ENCODE measurements at places on chromosomes 2 and 18. TPM values are rescaled to one million over a fixed set of nuclear protein-coding genes. Genes with fewer than 3 reads are reported as not detected.
A peak's percentile ranks its signal among the peaks of the same experiment; 100 is the strongest.

DNA sequence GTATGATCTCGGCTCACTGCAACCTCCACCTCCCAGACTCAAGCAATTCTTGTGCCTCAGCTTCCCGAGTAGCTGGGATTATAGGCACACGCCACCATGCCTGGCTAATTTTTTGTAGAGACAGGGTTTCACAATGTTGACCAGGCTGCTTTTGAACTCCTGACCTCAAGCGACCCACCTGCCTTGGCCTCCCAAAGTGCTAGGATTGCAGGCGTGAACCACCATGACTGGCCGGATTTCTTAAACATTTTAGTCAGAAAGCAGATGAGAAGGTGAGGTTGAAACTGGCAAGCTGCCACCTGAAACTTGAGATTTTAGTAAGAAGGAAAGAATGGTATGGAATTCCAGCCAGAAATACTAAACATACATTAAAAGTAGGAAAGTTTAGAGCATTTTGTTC lies 31.9 kb downstream of the KLHL23 start:
- no peak for DNase-seq

GRCh38 chr2:176521878-176522670 lies 252.8 kb downstream of the MTX2 start:
- DNase-seq, result no peak

DNA sequence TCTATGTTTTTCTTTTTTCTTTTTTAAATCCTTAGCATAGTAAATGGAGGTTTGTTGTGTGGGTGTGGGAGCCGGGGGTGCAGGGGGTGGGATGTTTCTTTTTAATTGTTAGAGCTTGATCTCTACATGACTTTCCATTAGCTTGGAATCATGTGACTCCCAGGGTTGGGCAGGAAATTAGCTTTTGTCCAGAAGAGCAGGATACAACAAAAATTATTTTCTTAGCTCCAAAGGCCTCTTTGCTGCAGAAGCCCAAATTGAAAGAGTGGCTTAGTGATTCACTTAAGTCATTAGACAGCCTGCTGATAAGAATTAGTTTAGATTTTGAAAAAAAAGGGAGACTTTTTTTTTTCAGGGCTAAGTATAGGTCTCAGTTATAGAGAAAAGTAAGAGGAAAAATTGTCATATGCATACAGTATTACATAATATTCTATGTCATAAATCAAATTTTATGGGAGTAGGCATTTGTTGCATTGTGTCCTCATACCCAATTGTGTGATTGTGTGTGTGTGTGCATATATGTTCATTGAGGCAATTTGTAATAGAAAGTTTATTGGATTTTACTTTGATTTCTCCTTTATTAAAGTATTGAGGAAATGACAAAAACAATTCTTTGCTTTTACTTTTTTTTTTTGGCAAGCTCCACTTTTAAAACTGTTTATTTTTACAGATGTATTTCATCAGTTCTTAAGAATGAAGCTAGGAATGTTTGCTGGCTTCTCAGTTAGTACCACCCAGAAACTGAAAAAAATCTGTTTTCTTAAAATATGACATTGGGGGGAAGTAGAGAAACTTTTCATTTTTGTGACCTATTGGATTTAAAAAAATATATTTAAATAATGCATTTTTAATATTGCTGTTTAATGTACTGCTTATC lies 47.4 kb downstream of the TSPYL6 start:
- DNase-seq, result no peak

- peak; percentile 41 for DNase-seq
These were observed 1.5 kb downstream of the KLF7 start for GRCh38 chr2:207164006-207164831.

DNA sequence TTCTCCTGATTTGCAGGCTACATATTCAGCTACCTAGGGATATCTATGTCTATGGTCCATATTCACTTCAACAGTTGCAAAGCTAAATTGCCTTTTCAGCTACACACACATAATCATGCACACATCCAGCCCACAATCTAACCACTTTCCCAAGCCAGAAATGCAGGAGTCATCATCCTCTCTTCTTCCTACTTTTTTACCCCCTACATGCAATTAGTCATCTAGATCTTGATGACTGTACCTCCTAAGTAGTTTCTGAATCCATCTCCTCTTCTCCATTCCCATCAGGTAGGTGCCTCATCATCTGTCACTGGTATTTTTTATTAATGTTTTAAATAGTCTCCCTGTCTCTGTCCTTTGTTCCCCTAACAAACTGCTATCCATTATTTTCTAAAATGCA lies 23.7 kb upstream of the SPRED2 start:
- DNase-seq, result no peak

GRCh38 chr2:134515137-134515536 lies 203.7 kb downstream of the TMEM163 start:
- no peak for DNase-seq

DNA sequence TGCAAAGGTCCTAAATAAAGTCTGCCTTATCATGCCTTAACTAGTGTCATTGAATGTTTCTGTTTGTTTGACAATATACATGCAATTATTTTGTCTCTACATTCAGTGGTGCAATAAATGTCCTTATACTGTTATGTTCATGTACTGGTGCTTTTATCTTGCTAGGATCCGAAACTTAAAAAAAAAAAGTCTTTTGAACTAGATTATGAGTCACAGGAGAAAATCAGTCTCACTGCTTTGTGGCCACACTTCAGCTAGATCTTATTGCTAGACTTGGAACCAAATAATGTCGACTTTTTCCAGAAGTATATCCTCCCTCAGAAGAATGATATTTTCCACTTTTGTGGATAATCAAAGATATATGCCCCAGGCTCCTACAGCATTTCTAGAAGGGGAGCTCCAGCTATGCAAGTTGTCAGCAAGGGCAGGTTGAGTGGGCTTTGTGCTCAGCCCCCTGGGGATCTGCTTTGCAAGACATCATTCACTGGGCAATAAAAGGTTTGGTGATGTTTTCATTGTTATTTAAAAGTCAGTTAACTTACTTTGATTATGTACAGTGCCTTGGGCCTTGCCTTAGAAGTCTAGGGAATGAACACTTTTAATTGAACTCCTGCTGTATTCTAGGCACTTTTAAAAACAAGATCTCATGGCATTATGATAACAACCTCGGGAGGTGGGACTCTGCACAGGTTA lies 157.1 kb upstream of the LRRTM1 start:
- no peak for DNase-seq

GRCh38 chr2:40126006-40126405 lies 325.9 kb downstream of the SLC8A1 start:
- DNase-seq, result no peak

DNA sequence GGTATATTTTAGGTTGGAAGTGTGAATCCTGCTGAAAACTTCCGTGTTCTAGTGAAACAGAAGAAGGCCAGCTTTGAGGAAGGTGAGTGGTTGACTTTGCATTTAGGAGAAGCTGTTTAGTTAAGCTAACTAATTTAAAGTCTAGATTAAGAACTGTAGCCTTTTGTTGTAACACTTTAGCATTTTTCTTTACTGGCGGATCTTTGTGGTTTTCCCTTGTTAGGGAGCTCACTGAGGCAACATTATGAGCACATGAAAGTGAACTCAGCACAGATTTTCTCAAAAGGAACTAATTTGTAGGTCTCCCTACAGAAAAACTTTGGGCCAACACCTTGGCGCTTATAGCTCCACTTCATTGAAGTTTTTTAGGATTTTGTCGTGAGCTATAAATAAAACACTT lies 52.8 kb downstream of the XRCC5 start:
- no peak for DNase-seq

- no peak for DNase-seq
These were observed 32.7 kb downstream of the TMEM131 start for GRCh38 chr2:97963079-97963406.

- DNase-seq, result no peak
These were observed 428.8 kb downstream of the THSD7B start for GRCh38 chr2:137194111-137194510.

DNA sequence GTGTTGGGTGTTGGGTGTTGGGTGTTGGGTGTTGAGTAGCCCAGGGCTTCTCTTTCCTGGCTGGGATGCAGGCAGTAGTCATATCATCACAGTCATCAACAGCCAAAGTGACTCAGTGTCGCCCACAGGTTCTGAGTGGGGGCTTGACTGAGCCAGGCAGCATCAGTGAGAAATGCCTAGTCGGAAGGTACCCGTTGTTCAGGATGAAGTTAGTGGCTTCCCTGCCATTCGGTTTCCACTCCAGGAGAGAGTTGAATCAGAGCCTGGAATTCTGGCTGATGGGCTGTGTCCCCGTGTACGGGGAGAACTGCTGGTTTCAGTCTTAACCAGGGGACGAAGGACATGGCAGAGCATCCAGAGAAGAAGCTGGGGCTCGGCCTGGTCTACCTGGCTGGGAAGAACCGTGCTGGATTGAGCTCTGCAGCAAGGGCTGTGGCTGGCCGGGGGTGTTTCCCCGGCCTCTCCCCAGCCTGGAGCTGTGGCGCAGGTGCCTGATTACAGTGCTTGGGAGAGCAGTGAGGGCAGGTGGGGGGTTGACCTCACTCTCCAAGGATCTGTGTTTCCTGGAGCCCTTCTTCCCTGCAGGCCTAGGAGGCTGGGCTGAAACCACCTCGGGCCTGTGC lies 49.4 kb downstream of the AGAP1 start:
- DNase-seq, result peak; percentile 64

DNA sequence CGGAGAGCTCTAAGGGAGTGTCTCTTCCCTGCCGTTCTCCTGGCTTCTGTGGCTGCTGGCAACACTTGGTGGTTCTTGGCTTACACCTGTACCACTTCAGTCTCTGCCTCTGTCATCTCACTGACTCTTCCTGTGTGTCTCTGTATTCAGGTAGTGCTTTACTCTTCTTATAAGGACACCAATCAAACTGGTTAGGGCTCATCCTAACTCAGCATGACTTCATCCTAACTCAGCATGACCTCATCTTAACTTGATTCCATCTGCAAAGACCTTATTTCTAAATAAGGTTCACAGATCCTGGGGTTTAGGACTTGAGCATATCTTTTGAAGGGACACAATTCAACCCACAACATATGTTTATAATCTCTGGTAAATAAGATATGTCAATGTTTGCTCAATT lies 51.6 kb upstream of the DSEL start:
- DNase-seq, result no peak

DNA sequence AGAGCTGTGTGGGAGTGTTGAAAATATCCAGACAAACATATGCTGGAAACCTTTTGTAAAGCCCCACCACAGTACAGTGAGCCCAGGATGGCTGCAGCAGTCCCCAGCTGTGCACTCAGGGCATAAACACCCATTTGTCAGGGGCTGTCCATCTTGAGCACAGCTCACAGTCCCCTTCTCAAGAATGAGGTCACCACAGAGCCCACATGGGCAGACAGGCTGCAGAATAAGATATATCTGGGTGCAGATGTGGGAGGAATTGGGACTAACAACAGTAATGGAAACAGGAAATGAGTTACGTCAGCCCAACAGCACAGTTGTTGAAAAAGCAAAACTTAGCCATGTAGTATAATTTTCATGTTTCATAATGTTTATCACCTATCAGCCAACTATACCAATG lies 219.6 kb downstream of the ETAA1 start:
- no peak for DNase-seq

DNA sequence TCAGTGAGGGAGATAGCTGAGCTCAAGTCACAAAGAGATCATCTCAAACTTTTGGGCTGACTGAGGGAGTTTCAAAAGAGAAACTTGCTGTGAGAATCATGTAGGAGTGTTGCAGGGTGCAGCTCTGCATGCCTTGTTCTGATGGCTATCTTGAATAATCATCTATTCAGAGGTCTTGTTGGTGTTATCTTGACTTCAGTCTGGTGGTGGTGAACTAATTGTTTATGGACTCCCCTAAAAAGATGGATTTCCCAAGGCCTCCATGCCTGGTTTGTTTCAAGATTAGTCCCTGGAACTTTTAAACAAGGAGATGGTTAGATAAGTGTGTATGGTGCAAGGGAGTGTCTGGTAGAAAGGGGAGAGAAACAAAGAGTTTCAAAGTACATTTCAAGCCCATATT lies 29.8 kb downstream of the SLC39A6 start:
- no peak for DNase-seq

- no peak for DNase-seq
These were observed 32.8 kb downstream of the KATNAL2 start for GRCh38 chr18:46950064-46950656.

GRCh38 chr2:98460573-98461497 lies 16.2 kb downstream of the INPP4A start:
- no peak for DNase-seq

DNA sequence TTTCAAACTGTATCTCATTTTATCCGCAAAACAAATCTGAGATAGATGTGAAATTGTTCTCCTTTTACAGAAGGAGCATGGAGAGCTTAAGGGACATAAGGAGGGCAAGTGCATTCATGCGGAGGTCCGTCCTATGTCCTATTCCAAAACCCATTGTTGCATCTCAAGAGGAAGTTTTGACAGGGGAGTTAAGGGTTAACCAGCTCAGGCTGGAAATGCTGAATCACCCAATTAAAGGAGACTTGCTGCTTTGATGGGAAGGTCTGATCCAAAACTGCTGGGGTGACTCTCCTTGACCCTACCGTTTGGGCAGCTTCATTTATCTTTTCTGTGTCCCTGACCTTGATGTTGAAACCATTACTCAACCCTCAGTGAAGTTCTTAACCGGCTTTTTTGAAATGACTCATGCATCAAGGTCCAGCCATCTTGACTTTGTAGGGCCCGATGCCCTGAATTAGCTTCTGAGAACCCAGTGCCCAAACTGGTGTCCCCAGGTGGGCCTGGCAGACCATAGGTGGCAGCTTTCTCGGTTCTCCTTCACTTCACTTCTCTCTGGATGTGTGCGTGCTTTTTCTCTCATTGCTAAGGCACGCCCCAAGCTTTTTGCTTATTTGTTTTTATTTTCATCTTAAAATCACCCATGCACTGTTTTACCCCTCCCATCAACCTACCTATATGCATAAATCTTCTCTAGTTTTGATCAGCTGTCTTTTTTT lies 15.9 kb upstream of the TXNDC2 start:
- DNase-seq, result no peak

GRCh38 chr2:185475914-185476313 lies 262.7 kb upstream of the FSIP2 start:
- DNase-seq, result no peak

GRCh38 chr2:232633413-232634205 lies at the start of gene EFHD1:
Gene EFHD1 (plus strand): TSS chr2:232633604. CDS start chr2:232633705, 101 bp downstream.
- DNase-seq, result peak; percentile 78

- DNase-seq, result no peak
These were observed 47.6 kb downstream of the GPD2 start for GRCh38 chr2:156483741-156484173.

- DNase-seq, result no peak
These were observed 102.0 kb upstream of the PXDN start for GRCh38 chr2:1846046-1847015.

- DNase-seq, result no peak
These were observed 42.0 kb downstream of the TFCP2L1 start for GRCh38 chr2:121242976-121243375.

Gene PTPRN
- 32.6 TPM for total RNA-seq

Gene KCNS3
- 3.4 TPM for total RNA-seq

Gene FZD7
- total RNA-seq, result 7.0 TPM

Gene ALK
- total RNA-seq, result 0.78 TPM

Gene CFAP210
- 1.9 TPM for total RNA-seq

Gene NYAP2
- 7.8 TPM for total RNA-seq

Gene HOXD1
- not detected for total RNA-seq

Gene LYG1
- 0.47 TPM for total RNA-seq

Gene FNDC4
- 41.3 TPM for total RNA-seq

Gene SMC6
- total RNA-seq, result 29.5 TPM

Gene STAT4
- 1.2 TPM for total RNA-seq
